Tibial artery (tissue), 4 donors: ENCODE measurements at places on chromosomes 13 and 19.

- DNase-seq = no peak
Measured at GRCh38 chr13:79290595-79291244, 115.3 kb downstream of the RBM26 start.

GRCh38 chr19:17081672-17082630 lies 6.4 kb downstream of the MYO9B start:
- DNase-seq = peak; percentile 82

GRCh38 chr19:44202470-44202869 lies 9.9 kb upstream of the ZNF227 start:
- DNase-seq = no peak

GRCh38 chr13:28503182-28503967 lies 8.4 kb upstream of the FLT1 start:
- DNase-seq = no peak

- no peak for DNase-seq
Measured at GRCh38 chr13:112603641-112604225, 15.8 kb upstream of the TUBGCP3 start.

GRCh38 chr13:61664801-61665705 lies 249.4 kb upstream of the PCDH20 start:
- DNase-seq = no peak

- no peak for DNase-seq
Measured at GRCh38 chr13:23766283-23766682, 122.9 kb downstream of the MIPEP start.

- no peak for DNase-seq
Measured at GRCh38 chr13:88153353-88153752, 482.2 kb downstream of the SLITRK5 start.

DNA sequence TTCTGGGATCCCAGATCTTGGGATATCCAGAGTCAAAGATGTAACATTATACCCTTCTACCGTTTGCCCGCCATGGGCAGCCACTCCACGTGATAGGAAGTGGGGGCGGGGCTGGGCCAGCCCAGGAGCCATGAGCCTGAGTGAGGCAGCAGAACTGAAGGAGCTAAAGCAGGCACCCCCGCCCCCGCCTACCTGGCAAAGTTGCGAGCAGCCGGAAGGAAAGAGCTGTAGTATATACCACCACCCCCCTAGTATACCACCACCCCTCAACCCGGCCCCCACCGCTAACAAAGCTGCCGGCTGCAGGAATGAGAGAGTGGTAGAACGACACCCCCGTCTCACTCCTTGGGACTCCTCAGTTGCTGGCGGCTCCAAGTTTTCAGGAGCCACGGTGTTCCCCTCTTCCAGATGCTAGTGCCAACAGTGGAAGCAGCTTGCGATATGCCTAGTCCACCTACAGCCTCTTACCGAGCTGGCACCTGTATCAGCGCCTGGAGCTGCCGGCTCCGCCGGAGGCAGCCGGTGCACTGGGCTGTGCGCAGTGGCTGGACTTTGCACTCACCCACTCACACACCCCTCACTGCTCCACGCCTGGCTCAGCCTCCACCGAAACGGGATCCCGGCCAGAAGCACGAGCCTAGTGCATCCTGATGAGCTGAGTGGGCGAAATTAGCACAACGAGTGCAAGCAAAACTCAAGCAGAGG lies 230.7 kb upstream of the PRR20A start:
- no peak for DNase-seq

DNA sequence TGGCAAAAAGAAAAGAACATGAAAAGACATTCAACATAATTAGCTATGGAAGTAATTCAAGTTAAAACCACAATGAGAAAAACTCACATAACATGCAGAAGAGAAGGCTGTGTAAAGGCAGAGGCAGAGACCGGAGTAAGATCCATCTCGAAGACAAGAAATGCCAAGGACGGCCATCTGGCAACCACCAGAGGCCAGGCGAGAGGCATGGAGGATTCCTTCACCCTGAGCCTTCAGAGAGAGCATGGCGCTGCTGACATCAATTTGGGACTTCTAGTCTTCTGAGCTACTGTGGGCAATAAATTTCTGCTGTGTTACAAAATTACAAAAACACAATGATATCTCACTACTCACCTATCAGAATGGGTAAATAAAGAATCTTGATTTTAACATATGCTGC lies 381.0 kb downstream of the TSHZ3 start:
- DNase-seq = no peak

DNA sequence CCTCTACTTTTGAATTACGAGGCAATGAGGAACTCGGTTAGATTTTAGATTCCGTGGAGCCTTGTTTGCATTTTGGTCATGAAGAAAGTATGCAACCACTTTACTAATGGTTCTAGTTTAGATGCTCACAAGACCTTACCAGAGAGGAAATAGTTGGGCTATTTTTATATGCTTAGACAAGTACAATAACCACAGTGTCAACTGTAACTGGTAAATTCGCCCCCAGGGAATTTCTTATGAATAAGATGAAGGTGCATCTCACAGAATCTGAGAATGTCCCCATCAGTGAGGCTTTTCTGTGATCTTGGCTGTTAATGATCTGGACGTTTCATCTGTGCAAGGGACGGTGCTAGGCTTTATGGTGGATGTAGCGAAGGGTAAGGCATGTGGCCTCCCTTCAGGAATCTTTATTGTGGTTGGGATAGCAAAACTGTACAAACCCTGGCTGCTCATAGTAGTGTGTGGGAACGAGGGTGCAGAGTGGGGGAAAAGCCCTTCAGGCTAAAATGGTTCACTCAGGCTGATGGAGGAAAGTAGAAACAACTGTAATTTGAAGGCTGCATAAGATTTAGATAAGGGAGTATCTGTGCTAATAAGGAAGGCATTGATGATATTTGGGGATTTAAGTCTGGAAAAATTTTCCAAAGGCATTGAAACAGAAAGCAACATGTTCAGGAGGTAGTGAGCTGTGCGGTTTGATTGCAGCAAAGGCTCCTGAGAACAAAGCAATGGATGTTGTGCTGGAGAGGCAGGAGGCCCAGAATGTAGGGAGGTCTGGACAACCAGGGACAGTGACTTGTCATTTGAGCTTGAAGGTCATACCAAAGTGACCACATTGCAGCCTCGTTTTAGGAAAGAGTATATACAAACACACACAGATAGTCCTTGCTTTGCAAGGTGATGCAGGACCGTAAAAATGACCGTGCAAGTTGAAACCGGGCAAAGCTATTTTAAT lies 28.4 kb downstream of the UBAC2 start:
- DNase-seq = no peak

GRCh38 chr13:109156181-109156935 lies 526.9 kb downstream of the MYO16 start:
- no peak for DNase-seq

GRCh38 chr13:108033800-108034707 lies 181.3 kb downstream of the LIG4 start:
- DNase-seq = no peak
